ENCODE measurements at places on chromosomes 1 and 21. TPM values are rescaled to one million over a fixed set of nuclear protein-coding genes. Genes with fewer than 3 reads are reported as not detected.

DNA sequence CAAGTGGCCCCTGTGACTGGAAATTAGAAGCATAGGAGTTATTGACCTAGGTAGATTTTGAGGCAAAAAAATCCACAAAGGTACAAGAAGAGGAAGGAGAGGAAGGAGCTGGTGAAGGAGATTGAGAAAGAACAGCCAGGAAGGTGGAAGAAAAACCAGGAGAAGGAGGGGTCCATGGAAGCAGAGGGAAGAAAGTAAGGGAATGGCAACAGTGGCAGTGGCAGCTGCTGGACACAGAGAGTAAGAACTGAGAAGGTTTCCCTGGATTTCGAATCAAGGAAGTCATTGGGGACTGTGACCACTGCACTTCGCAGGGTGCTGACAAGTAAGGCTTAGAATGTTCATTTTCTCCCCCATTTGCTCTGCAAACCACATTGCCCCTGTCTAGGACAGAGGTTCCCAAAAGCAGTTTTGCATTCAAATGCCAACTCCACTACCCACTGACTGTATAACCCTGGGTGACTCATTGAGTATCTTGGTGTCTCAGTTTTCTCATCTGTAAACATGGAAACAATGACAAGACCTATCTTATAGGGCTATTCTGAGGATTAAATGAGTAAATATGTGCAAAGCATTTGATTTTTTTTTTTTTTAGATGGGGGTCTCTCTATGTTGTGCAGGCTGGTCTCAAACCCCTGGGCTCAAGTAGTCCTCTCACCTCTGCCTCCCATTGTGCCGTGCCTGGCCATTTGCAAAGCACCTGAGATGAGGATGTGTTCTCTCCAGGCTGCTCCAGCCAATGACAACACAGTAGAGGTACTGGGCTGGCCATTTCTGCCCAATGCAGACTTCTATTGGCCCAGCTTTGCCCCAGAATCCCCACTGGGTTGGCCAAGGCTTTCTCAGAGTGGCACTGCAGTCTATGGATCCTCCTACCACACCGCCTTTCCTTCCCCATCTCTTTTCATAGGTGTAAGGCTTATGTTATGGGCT lies 9.3 kb upstream of the CAPN2 start:
- DNase-seq: no peak

- DNase-seq: no peak
Observed at GRCh38 chr1:67749844-67750690, 65.1 kb downstream of the GADD45A start.

FRRS1 gene
- total RNA-seq: 4.1 TPM

NASP gene
- 27.9 TPM for total RNA-seq

DNA sequence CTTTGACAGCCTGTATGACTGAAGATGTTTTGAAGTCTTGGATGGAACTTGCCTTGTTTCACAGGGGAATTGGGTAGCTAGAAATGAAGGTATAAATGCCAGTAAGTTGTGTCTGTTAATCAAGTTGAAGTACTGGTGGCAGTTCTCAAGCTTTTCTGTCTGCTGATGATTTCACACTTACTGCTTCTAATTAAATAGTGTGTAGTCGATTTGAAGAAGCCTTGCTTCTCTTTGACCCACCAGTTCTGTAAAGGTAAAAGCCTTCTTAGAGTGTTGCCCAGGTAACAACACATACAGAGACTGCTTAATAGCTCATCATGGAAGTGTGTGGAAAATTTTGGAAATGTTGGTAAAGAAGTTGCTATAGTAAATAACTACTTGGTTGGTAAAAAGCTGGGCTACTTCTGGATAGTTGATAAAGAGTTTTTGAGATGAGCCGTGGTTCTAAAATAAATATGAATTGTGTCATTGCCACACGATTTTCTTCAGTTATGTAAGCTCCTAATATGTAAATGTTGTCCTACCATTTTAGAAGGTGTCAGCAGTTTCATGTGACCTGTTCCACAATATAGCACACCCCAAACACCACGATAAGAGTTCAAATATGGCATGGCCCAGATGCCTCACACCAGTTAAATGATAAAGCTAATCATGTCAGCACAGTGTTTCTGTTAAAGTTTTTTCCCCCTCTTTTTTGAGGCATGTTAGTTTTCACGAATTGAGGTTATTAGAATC lies 7.4 kb downstream of the RABGAP1L start:
- DNase-seq: no peak

DNA sequence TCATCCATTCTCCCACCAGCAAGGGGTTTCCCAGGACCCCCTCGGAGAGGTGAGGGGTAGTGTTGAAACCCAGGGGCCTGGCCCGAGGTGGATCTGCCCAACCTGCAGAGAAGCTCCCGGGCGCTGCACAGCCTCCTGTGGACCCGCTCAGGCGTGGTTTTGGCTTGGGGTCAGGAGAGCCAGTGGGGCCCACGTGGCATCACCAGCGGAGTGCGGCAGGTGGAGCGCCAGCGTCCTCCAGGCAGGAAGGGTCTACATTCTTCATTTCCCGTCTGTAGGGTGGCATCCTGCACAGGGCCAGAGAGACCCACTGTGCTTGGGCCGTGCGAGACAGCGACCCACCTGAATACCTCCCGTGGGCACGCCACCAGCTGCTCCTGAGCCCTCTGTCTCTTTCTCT lies 135.2 kb downstream of the NPHP4 start:
- DNase-seq: no peak

Measured in psoas muscle (tissue), 8 donors.